ENCODE measurements at places on chromosomes 1 and 21.

- DNase-seq = no peak
Observed at GRCh38 chr1:20575541-20576336, 13.2 kb upstream of the CDA start.

GRCh38 chr1:36055706-36056105 lies 28.2 kb upstream of the TEKT2 start:
- no peak for DNase-seq

- no peak for DNase-seq
Observed at GRCh38 chr1:63264161-63264560, 58.2 kb upstream of the FOXD3 start.

- DNase-seq = no peak
Observed at GRCh38 chr21:41677671-41678015, 89.2 kb downstream of the RIPK4 start.

DNA sequence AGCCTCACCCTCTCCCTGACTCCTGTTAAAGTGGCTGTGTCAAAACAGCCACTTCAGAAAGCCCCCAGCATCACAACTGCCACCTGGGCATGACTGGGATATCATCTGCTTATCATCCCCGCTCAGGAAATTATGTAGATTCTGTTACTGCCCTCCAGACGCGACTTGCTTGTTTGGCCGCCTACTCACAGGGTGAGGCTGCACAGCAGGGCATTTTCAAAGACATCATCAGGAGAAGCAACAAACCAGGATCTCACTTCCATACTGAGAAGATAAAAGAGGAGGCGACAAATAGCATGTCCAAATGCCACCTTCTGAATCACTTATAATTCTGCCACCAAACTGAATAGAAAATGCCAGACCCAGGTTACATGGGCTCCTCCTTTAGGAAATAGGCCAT lies 94.8 kb downstream of the MIS18A start:
- no peak for DNase-seq

DNA sequence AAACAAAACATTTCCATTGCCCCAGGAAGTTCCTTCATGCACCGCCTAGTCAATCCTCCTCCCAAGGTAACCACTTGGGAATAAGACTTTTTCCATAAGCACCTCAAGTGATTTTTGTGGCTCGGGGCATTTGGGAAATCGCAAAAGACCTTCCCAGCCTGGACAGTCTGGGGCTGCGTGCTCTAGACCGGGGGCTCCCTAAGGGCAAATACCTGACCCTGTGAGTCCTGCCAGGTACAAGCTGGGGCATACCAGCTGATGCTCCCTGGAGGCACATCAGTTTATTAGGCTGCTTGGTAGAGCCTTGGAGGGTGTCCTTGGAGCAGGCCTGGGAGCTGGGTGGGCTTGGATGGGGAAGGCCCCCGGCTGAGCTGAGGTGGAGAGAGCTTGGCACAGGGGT lies 34.4 kb downstream of the ALPL start:
- DNase-seq = no peak

GRCh38 chr1:209552406-209553264 lies 30.9 kb upstream of the CAMK1G start:
- DNase-seq = no peak

GRCh38 chr1:161162806-161163205 lies 3.4 kb upstream of the PPOX start:
- no peak for DNase-seq

DNA sequence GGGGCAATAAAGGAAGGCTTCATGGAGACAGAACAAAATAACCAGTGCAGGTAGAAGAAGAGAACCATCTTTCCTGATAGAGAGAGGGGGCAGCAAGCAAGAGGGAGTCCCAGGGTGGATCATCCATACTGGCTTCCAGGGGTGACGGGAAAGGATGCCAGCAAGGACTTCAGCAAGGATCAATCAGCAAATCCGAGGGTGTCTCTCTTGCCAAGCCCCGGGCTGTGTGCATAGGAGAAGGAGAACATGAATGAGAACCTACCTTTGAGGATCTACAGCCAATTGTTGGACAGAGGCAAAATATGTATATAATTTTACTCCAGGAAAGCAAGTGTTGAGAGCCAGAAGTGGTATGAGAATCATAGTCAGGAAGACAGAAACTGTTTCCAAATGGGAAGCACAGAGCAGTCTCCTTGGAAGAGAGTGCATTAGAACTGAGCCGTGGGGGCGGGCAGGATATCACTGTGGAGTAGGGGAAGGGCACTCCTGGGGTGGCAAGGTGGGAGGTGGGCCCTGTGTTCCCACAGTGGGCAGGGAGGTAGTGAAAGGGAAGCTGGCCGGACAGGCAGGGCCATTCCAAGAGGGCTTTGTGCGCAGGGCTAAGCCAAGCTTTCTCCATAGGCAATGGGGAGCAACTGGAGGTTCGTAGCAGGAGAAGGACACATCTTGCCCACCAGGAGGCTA lies 1.1 kb upstream of the S100A9 start:
- no peak for DNase-seq

- DNase-seq = no peak
Observed at GRCh38 chr1:43953361-43953760, 6.6 kb downstream of the IPO13 start.

GRCh38 chr1:239619190-239619589 lies 232.8 kb downstream of the CHRM3 start:
- no peak for DNase-seq

GRCh38 chr1:12596007-12596821 lies 21.8 kb downstream of the DHRS3 start:
- no peak for DNase-seq

GRCh38 chr1:224377676-224378006 lies 21.0 kb downstream of the CNIH4 start:
- DNase-seq = peak; percentile 22

- DNase-seq = no peak
Observed at GRCh38 chr1:63023637-63024036, 239.7 kb downstream of the ATG4C start.

DNA sequence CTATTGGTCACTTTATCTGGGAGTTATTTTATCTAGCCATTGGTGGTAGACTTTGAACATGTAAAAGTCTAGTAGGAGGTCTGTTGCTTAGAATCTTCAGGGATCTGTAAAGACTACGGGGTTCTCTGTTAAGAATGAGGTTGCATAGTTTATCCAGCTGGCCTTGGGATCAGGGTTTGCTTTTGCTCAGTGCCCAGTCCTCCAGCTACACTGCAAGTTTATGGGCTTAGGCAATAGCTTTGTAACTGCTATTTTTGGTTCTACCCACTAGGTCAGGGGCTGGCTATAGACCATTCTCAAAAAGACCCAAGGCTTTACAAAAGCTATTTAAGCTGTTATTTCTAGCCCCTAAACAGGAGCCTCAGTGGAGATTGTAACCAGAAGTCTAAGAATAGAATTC lies 9.8 kb downstream of the SH3GLB1 start:
- DNase-seq = no peak

DNA sequence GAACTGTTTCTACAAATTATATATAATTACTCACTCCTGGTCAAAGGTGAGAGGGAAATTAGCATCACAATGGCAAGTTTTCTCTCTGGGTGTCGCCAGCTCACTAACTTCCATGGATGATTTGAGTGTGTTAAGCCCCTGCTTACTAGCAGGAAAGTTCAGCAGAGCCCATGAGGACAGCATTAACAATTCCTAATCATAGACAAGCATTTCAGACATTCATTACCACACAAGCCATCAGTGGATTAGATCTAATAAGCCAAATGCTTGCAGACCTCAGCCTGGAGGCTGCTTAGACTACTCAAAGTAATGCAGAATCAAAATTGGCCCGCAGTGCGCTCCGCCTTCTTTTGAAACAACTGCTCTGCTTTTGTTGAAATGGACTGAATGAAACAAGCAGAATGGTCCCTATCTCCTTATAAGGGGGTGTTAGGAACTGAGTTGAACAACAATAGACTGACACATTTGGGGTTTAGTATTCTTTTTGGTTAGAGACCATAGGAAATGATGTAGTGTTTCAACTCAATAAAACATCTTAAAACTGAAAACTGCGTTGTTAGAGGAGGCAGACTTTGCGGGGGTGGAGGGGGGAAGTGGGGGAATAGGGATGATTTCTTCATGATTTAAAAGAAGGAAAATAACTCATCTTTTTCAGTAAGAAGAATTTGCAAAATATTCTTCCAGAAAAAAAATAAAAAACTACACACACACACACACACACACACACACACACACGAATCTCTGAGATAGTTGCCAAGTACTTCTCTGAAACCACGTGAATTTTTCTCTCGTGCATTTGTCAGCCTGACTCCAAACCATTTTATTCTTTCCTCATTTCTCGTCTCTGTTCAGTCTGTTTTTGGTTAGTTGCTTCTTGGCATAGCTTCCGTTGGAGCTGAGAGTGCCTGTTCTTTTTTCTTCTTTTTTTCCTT lies 54.6 kb downstream of the GORAB start:
- no peak for DNase-seq

GRCh38 chr1:78340006-78340405 lies 150.8 kb upstream of the PTGFR start:
- no peak for DNase-seq

DNA sequence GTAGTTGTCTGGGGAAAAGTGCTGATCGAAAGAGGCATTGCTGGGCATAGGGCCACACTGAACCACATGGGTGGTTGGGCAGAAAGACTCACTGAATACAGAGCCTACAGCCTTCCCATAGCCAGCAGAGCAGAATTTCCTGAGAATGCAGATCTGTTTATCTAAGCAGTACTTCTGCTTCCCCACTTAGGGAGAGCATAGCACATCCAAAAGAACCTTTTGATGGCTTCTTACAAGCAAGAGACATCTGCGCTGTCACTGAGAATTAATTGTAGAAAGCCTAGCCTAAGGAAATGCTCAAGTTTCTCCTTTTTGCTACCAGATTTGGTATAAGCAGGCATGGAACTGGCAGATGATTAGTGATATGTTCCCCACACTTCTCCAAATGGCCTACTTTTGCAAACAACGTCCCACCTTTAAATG lies 13.0 kb upstream of the KLHDC8A start:
- no peak for DNase-seq

DNA sequence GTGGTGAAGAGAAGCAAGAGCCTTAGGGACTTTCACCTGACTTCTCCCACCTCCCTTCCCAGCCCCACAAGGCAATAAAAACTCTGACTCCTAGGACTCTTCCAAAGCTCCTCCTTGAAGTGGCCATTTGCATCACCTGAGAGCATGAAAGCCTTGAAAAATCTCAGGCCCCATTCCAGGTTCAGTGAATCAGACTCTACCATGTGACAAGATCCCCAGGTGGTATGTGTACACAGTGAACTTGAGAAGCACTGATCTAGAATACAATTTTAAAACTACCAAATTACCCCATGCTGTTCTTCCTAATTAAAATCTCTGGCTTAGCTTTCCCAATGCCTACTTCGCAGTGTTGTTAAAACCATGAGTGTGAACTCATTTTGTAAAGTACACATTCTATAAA lies 195.1 kb upstream of the SAMSN1 start:
- DNase-seq = no peak

- no peak for DNase-seq
Observed at GRCh38 chr1:6075748-6076147, 30.1 kb downstream of the KCNAB2 start.

GRCh38 chr1:203572134-203572625 lies 54.5 kb upstream of the ATP2B4 start:
- DNase-seq = no peak

Data from CD4-positive, alpha-beta T cell treated with Interleukin-6 for 4 hours (primary cell).